ENCODE measurements at places on chromosomes 2 and 18. TPM values are rescaled to one million over a fixed set of nuclear protein-coding genes. Genes with fewer than 3 reads are reported as not detected.

GRCh38 chr2:211864328-211864727, 674.3 kb downstream of the ERBB4 start:
- DNase-seq: no peak
- no peaks in the 10 kb centered on the region for H3K36me3 ChIP-seq
- H3K27me3 ChIP-seq: no peaks in the 10 kb centered on the region
- H3K4me3 ChIP-seq: no peak overlapping the region

GRCh38 chr18:2641638-2642037, 13.9 kb upstream of the SMCHD1 start:
- no peak for DNase-seq
- peaks cover 4% of the 10 kb centered on the region for H3K27me3 ChIP-seq
- no peaks in the 10 kb centered on the region for H3K4me1 ChIP-seq
- no peaks in the 10 kb centered on the region for H3K36me3 ChIP-seq
- no peak overlapping the region for H3K27ac ChIP-seq

The ALPI gene
- total RNA-seq: 3.9 TPM

DNA sequence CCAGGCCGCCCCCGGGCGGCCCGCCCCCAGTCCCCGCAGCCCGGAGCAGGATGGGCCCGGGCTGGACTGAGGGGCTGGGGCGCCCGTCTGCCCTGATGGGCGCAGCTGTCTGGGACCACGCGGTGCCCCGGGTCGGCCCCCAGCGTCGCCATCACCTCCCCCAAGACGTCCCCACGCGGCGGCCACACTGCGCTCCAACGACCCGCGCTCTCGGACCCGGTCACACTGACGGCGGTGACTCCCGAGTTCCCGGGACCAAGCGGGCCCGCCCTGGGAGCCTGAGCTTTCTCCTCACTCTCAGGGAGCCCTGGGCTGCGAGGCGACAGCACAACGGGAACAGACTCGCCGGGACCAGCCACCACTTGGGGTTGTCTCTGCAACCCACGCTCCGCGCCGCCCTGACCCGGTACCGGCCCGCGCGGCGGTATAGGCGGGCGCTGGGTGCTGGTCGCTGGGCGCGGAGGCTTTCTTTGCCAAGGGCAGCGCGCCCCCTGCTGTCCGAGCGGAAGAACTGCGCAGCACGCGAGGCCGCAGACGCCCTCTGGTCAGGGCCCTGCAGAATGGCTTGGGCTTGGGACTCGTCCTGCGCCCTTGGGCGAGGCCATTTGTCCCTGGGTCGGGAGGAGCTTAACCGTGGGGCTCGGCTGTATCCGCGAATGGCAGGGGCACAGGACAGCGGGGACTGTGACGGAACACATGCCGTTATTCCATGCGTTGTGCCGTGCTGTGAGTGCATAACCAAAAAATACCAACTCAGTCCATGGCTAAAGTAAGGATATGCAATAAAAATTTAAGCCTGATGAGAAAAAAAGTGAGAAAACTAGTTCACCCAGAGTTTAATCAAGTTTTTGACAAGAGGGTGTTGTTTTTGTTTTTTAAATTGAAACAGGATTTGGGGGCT, 54.8 kb upstream of the ANKRD62 start:
- DNase-seq: peak; percentile 88
- no peak overlapping the region for H3K27ac ChIP-seq
- H3K27me3 ChIP-seq: no peaks in the 10 kb centered on the region
- H3K4me1 ChIP-seq: no peaks in the 10 kb centered on the region

The SULT1C4 gene
- total RNA-seq: 14.0 TPM

- H3K4me3 ChIP-seq: no peak overlapping the region
- H3K27ac ChIP-seq: no peak overlapping the region
- no peaks in the 10 kb centered on the region for H3K4me1 ChIP-seq
- no peaks in the 10 kb centered on the region for H3K36me3 ChIP-seq
These were observed 239.1 kb downstream of the ICOS start for GRCh38 chr2:204175552-204176271.

DNA sequence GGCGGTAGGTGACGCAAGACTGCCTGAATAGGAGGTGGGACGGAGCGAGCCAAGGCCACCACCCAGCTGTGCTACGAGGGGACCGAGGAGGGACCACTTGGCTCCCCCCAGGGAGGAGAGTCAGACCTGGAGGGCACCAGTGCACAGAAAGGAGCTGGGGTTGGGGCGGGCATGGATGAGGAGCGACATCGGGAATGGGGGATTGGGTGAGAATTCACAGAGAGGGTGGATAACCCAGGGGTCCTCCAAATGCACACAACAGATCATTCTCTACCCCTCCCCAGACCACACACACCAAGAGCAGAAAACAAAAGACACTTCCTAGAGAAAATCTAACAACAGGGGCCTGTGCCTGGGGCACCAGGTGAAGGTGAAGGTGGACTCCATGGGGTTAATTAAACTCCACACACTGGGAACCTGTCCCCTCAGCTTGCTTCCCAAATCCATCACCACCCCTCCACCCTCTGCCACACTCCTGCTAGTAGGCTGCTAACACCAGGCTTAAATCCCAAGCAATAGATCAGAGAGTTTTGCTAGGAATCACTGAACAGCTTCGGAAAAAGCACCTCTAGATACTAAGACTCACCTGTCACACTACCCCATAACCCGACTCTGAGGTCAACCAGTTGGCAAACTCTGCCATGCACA, 274.6 kb downstream of the EIPR1 start:
- H3K4me3 ChIP-seq: no peak overlapping the region
- no peak for DNase-seq
- H3K36me3 ChIP-seq: no peaks in the 10 kb centered on the region
- H3K4me1 ChIP-seq: peaks cover 5% of the 10 kb centered on the region
- H3K27ac ChIP-seq: no peak overlapping the region
- no peaks in the 10 kb centered on the region for H3K27me3 ChIP-seq

The UGT1A8 gene
- 0.10 TPM for total RNA-seq

- H3K4me3 ChIP-seq: no peak overlapping the region
- H3K27me3 ChIP-seq: no peaks in the 10 kb centered on the region
- H3K27ac ChIP-seq: no peak overlapping the region
- H3K36me3 ChIP-seq: no peaks in the 10 kb centered on the region
- H3K4me1 ChIP-seq: peaks cover 3% of the 10 kb centered on the region
These were observed 89.1 kb downstream of the FIGN start for GRCh38 chr2:163646687-163647086.

DNA sequence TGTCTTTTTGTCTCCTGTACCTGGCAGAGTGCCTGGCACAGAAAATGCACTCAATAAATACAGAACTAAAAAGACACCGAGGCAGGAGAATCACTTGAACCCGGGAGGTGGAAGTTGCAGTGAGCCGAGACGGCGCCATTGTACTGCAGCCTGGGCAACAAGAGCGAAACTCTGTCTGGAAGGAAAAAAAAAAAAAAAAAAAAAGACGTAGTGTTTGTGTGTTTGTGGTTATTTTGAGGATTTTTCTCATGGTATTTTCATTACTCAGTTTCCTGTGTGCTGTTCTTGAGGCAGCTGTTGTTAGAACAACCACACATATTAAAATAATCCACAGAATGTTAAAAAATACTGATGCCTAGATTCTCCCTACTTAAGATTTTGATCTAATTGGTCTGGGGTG, 519.2 kb upstream of the SPHKAP start:
- H3K36me3 ChIP-seq: no peaks in the 10 kb centered on the region
- no peak overlapping the region for H3K27ac ChIP-seq

The POU3F3 gene
- not detected for total RNA-seq

DNA sequence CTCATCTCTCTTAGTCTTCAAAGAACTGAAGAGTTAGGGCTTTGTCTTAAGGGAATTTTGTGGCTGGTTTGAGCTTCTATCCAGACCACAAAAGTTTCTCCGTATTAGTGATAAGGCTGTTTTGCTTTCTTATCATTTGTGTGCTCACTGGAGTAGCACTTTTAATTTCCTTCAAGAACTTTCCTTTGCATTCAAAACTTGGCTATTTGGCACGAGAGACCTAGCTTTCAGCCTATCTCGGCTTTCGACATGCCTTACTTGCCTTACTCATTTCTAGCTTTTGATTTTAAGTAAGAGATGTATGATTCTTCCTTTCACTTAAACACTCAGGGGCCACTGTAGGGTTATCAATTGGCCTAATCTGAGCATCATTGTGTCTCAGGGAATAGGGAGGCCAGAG, 29.9 kb downstream of the HDHD2 start:
- no peaks in the 10 kb centered on the region for H3K27me3 ChIP-seq
- H3K36me3 ChIP-seq: no peaks in the 10 kb centered on the region
- no peaks in the 10 kb centered on the region for H3K4me1 ChIP-seq
- no peak overlapping the region for H3K27ac ChIP-seq
- no peak overlapping the region for H3K4me3 ChIP-seq
- DNase-seq: no peak

DNA sequence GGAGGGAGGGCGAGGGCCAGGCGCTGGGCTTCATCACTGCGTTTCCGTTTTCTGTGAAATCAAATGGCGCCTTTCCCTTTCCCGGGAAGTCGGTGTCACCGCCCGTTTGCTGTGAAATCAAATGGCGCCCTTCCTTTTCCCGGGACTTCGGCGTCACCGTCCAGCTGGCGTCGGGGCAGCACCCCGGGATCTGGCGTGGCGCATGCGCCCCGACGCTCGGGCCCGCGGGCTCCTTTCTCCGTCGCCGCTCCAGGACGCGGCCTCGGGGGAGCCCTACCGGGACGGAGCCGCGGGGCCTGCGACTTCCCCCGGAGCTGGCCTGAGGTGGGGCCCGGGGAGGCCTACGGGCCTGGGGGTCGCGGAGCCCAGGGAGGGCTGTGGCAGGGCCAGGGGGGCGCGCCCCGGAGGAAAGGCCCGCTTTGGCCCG, at the start of gene FAM228A:
TSS of gene FAM228A (plus strand) at position 203 of the 427 bp plus-strand sequence. CDS start 428 bp downstream, outside the sequence.
- no peaks in the 10 kb centered on the region for H3K4me1 ChIP-seq
- H3K4me3 ChIP-seq: no peak within 1 kb of the TSS
- no peaks in the 10 kb centered on the region for H3K27me3 ChIP-seq
- H3K27ac ChIP-seq: no peak within 1 kb of the TSS

GRCh38 chr2:789529-789928, 112.3 kb upstream of the TMEM18 start:
- H3K27me3 ChIP-seq: no peaks in the 10 kb centered on the region
- H3K4me3 ChIP-seq: no peak overlapping the region
- H3K36me3 ChIP-seq: no peaks in the 10 kb centered on the region
- no peaks in the 10 kb centered on the region for H3K4me1 ChIP-seq
- no peak overlapping the region for H3K27ac ChIP-seq

- H3K27me3 ChIP-seq: no peaks in the 10 kb centered on the region
- H3K4me3 ChIP-seq: no peak overlapping the region
- no peak overlapping the region for H3K27ac ChIP-seq
These were observed 94.0 kb downstream of the ZNF532 start for GRCh38 chr18:58958628-58959027.

The SH2D6 gene
- 0.27 TPM for total RNA-seq

- no peak for DNase-seq
- H3K4me3 ChIP-seq: no peak overlapping the region
- H3K36me3 ChIP-seq: no peaks in the 10 kb centered on the region
- H3K27ac ChIP-seq: no peak overlapping the region
- H3K27me3 ChIP-seq: no peaks in the 10 kb centered on the region
These were observed 613.4 kb downstream of the ARHGAP15 start for GRCh38 chr2:143742581-143742980.

DNA sequence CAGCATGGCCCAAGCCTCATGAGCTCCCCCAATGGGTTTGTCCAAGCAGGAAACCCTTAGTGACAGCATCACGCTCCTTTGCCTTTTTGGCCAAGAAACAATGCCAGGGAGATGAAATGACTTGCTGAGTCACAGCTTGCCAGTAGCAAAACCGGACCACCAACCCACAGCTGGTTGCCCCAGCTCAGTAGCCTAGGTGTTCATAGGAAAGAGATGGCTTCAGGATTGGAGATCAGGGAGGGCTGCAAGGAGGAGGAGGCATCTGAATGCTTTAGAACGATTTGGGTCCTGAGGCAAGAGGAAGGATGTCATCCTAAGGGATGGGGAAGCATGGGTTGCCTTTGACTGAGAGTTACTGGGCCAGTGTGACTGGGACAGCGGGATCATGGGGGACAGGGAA, 116.7 kb downstream of the CELF4 start:
- DNase-seq: no peak
- H3K27ac ChIP-seq: no peak overlapping the region
- H3K4me1 ChIP-seq: peaks cover 35% of the 10 kb centered on the region
- H3K27me3 ChIP-seq: no peaks in the 10 kb centered on the region

The CARF gene
- 13.7 TPM for total RNA-seq

DNA sequence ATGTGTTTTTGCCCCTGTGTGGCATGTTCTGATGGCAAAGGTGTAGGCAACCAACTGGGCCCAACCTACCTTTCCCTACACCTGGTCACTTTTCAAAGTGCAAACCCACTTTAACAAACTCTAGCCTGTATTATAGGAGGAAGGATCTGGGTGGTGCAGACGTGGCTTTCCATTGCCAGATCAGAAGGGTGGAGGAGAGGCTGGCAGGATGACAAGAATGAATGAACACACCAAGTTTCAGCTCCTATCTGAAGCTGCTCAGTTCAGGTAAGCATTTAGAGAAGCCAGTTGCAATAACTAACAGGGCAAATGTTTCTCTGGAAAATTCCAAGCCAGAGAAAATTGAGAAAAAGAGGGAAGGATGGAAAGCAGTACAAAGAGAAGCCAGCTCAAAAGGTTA, 707 bp upstream of the SERPINB7 start:
- H3K4me3 ChIP-seq: no peak overlapping the region
- DNase-seq: no peak
- no peaks in the 10 kb centered on the region for H3K27me3 ChIP-seq
- H3K4me1 ChIP-seq: no peaks in the 10 kb centered on the region
- H3K36me3 ChIP-seq: no peaks in the 10 kb centered on the region

GRCh38 chr2:214481204-214481603, 70.3 kb downstream of the VWC2L start:
- H3K4me3 ChIP-seq: no peak overlapping the region
- no peak overlapping the region for H3K27ac ChIP-seq
- no peaks in the 10 kb centered on the region for H3K27me3 ChIP-seq
- DNase-seq: peak; percentile 37

DNA sequence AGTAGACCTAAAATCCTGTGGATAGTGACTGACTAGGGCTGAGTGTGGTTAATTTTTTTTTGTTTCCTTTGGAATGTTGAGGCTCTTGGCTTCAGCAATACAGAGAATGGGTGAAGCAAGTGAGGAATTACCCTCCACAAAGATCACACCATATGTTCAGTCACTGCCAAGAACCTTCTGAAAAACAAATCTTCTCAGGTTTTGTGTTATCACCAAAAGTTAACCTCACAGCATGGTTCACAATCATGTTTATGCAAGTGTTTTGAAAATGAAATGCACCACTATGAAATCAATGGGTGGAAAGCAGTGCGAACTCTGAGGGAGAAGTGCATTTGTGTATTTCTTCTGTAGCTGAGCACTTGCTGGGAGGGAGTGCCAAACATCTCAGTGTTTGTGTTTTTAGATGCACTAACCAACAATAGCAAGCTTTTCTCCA, 44.4 kb downstream of the SPATS2L start:
- peaks cover 44% of the 10 kb centered on the region for H3K4me1 ChIP-seq
- H3K4me3 ChIP-seq: no peak overlapping the region
- H3K27me3 ChIP-seq: no peaks in the 10 kb centered on the region

GRCh38 chr2:39175026-39175812, 54.4 kb upstream of the SOS1 start:
- no peaks in the 10 kb centered on the region for H3K4me1 ChIP-seq
- no peak overlapping the region for H3K4me3 ChIP-seq
- DNase-seq: no peak
- no peaks in the 10 kb centered on the region for H3K27me3 ChIP-seq
- H3K27ac ChIP-seq: no peak overlapping the region

Data from hepatocyte (in vitro differentiated cells).